ENCODE measurements at places on chromosomes 12 and 14.

DNA sequence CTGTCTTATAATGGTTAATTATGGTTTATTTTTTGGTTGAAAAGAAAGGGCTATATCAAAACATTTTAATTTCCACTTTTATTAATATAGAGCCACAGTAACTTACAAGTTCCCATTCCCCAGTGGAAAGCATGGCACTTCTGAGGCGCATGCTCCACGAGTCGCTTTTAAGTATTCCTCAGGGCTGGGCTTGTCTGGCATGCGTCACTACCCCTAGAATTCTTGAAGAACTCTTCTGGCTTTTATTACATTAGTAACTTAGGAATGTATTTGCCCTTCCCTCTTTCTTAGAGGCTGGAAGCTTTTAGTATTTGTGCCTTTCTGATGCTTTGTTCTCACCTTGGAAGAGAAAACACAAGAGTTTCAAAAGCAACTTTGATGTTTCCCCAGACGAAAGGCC lies 81.1 kb downstream of the ESR2 start:
- no peak for DNase-seq

- DNase-seq: no peak
These were observed 86.8 kb upstream of the EIF5 start for GRCh38 chr14:103247169-103247606.

GRCh38 chr12:6539314-6539682 lies 5.0 kb downstream of the GAPDH start:
- DNase-seq: no peak

GRCh38 chr14:102579696-102580549 lies 12.5 kb upstream of the RCOR1 start:
- DNase-seq: no peak

DNA sequence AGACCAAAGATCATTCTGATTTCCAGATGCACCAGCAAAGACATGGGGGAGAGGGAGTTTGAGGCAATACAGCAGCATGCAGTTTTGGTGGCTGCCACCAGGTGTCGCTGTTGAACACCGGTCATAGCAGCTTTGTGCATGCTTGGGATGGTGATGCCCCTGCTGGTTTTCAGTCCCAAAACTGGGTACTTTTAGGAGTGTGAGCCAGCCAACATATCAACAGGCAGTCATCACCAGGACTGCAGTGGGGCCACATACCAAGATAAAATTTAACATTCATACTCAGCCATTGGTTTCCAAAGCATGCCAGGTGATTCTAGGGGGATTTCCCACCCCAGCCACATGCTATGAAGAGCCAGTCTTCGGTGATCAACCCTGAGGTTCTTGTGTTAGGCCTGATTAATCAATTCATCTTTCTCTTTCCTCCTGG lies 64.2 kb downstream of the PHETA1 start:
- DNase-seq: peak; percentile 54

DNA sequence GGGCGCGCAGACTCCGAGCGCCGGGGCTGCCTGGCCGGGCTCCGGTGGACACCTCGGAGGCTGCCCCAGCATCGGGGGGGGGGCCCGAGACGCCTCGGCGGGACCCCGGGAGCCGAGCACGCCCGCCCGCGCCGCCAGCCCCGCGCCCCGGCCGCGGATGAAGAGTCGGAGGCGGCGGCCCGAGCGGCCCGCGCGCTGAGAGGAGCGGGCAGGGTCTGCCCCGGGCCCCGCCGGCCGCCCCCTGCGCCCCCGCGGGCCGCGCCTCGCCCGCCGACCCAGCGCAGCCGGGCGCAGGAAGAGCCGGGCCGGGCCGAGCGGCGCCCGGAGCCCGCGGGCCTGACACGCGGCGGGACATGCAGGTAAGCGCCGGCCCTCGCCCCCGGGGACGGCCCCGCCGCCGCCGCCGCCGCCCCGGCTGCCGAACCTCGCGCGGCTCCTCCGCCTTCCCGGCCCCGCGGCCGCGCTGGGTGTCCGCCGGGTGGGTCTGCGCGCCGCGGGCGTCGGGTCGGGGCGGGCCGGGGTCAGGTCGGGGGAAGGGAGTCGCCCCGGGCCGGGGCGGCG lies 63.7 kb downstream of the FBXL14 start:
- DNase-seq: no peak

DNA sequence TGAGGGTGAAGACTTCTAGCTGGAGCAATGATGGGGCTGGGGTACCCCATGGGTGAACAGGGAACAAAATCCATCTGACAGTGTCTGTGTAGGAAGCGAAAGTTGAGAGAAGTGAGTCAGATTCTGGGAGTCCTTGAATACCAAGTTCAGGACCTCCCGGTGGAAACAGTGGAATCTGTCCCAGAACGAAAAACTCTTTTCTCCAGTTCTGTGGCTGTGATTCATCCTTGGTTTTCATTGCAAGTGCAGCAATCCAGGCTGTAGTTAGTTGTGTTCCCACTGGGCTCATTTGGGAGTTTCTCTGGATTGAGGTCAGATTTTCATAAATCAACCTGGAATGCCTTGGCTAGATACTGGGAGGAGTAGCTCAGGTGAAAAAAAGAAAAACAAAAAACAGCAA lies 120.7 kb downstream of the C12orf75 start:
- no peak for DNase-seq

DNA sequence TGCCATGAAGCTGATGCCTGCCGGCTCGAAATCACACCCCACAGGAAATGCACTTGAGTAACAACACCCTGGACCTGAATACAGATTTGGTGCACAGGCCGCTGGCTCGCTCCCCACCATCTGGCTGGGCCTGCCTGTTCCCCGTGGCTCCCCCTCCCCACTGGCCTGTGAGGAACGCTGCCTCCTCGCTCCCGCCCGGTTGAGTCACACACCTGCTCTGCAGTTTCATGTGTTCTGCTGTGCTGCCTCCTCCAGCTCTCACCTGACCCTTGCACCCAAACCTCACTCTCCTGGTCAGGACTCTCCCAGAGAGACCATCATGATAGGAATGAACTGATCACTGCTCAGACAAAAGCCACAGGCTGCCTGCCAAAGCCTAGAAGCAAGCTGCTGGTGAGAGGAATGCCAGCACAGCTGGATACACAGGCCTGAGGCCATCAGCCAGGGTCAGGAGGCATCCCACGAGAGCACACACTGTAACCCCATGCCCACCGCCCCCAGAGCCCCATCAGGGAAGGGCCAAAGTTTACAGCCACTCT lies 3.8 kb upstream of the SIVA1 start:
- peak; percentile 60 for DNase-seq

GRCh38 chr12:26153421-26154154 lies 28.8 kb upstream of the BHLHE41 start:
- no peak for DNase-seq

DNA sequence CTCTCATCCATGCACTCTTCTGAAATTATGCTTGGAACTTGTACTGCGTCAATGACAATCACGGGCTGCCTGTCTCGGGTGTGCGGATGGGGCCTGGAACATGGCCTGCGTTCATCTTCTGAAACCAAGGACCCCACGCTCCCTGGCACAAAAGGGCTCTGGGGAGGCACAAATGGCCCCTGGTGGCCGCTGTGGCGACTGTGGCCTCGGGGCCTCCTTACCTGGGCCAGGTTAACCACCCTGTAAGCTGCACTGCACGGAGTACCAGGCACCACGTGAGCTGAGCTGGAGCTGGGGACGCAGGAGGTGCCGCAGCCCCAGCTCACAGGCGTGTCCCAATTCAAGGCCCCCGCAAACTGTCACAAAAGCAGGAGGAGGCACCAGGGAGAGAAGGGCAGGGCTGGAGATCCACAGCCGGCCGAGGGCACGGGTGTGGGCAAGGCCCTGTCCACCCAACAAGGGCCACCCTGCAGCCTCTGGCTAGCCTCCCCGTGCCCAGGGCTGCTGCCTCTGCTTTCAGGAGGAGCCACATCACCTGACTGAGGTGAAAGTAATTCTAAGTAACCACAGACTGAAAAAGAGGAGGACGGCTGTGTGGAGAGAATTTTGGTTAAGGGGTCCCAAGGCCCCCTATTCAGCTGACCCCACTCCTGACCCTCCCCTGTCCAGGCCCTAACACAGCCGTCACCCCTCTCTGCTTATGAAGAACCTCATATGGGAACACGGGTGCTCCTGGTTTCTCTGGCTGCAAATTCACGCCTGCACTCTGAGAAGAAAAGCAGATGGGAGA lies 61.1 kb upstream of the GALNT9 start:
- no peak for DNase-seq

DNA sequence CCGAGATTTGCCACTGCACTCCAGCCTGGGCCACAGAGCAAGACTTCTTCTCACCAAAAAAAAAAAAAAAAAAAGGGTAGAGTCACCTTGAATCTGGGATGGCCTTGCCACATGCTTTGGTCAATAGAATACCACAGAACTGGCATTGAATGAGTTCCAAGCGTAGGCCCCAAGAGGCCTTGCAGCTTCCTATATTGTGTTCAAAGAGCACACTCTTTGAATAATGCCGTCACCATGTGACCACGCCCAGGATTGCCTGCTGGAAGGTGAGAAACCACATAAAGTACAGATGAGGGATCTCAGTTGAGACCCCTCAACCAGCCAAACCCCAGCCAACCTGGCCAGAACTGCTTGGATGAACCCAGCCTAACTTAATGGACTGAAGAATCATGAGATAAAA lies 239.2 kb upstream of the AMIGO2 start:
- DNase-seq: no peak

DNA sequence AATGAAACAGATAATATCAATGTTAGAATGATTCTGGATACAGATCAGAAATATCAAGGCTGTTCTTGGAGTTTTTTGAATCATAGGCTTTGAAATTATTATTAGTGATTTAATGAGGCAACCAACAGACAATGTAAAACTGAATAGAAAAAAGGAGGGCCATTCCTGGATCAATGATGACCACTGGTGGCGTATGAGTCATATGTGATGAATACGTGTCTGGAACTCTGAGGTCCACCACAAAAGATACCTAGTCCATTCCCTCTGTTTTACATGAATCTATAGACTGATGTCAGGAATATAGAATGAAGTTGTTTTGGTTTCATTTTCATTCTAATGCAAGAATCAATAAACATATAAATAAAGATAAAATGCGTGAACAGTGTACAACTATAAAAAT lies 78.3 kb upstream of the RTL1 start:
- no peak for DNase-seq

DNA sequence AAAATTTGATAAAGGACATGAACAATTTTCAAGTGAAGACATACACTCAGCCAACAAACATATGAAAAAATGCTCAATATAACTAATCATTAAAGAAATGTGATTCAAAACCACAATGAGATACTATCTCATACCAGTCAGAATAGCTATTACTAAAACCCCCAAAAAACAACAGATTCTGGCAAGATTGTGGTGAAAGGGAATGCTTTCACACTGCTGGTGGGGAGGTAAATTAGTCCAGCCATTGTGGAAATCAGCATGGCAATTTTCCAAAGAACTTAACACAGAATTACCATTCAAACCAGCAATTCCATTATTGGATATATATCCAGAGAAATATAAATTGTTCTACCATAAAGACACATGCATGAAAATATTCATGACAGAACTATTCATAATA lies 18.7 kb upstream of the TAS2R14 start:
- DNase-seq: no peak

DNA sequence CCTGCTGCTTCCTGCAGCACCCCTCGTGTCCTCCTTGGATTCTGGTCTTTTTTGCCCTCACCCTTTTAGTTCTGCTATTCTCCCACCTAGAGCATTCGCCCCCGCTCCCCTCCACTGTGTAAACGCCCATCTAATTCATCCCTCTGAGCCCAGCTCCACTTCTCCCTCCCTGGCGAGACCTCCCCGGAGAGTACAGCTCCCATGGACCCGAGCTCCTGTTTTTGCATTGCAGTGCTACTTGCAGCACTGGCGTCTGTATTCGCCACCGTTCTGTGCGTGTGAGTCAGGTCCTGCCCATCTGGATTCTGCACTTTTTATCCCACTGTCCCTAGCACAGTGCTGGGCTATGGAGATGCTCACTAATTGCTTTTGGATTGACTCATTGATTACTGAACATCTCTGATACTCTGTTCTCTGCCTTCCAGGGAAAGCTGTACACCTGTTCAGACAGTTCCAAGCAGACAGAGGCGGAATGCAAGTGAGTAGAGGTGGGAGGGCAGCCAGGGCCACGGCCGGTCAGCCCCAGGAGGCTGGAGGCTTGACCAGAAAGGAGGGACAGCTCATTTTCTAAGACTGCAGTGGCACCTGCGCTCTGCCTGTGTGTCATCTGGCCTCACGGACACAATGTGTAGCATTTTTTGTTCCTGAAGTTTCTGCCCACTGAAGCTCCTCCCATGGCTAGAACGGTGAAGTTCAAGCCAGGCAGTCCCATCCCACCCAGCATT lies 188.4 kb upstream of the FKBP4 start:
- DNase-seq: no peak

- no peak for DNase-seq
These were observed 180.8 kb downstream of the ADCK1 start for GRCh38 chr14:77980475-77981321.

- DNase-seq: no peak
These were observed 96.8 kb upstream of the PKP2 start for GRCh38 chr12:32993404-32993803.

- DNase-seq: no peak
These were observed 139.3 kb downstream of the ADGRD1 start for GRCh38 chr12:131092901-131093603.

GRCh38 chr14:69909826-69910550 lies 30.8 kb downstream of the SMOC1 start:
- no peak for DNase-seq

GRCh38 chr12:122944605-122945592 lies 21.4 kb downstream of the ABCB9 start:
- no peak for DNase-seq

- DNase-seq: no peak
These were observed 202.3 kb upstream of the PRMT8 start for GRCh38 chr12:3288690-3289089.

GRCh38 chr12:27576667-27577347 lies 52.8 kb downstream of the PPFIBP1 start:
- DNase-seq: no peak

DNA sequence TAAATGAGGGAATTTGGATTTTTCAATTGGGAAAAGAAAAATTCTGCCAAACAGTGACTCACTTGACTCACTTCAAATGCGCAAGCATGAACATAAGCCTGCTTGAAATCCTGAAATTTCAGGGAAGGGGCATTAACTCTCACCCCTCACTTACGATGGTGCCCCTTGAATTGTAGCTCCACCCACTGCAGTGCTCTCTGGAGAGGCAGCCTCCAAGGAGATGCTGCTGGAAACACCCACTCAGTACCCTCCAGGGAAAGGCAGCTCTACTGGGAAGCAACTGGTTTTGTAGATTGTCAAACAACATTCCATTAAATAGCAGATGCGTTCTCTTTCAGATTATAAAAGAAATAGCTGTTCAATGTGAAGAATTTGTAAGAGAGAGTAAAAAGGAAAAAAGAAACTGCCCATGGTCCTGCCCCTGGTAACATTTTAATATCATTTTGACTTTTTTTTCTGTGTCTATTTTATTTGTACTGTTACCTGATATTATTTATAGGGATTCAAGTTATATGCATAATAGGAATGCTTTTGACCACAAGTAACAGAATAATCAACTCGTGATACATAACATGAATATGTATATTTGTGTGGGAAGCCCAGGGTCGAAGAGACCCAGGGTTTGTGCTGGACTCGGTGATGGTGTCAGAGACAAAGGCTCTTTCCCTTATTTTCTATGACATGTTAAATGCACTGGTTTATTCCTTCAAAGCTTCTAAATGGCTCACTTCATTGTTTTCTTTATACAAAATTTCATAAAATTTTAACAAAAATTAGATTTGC lies 31.1 kb upstream of the TMEM132C start:
- DNase-seq: no peak

Measured in HuH-7.5 (cell line).